ENCODE measurements at places on chromosomes 16 and 17. TPM values are rescaled to one million over a fixed set of nuclear protein-coding genes. Genes with fewer than 3 reads are reported as not detected.

Gene ASIC2
- total RNA-seq = not detected

GRCh38 chr17:59702304-59702703 is 4.9 kb downstream of the PTRH2 start:
- H3K27me3 ChIP-seq = no peaks in the 10 kb centered on the region
- no peak for DNase-seq
- H3K27ac ChIP-seq = no peak overlapping the region
- H3K36me3 ChIP-seq = peaks cover 5% of the 10 kb centered on the region

GRCh38 chr17:29864615-29865014 is 65.4 kb downstream of the SSH2 start:
- H3K36me3 ChIP-seq = no peaks in the 10 kb centered on the region
- H3K4me3 ChIP-seq = no peak overlapping the region
- DNase-seq = no peak
- no peaks in the 10 kb centered on the region for H3K27me3 ChIP-seq
- no peak overlapping the region for H3K27ac ChIP-seq

DNA sequence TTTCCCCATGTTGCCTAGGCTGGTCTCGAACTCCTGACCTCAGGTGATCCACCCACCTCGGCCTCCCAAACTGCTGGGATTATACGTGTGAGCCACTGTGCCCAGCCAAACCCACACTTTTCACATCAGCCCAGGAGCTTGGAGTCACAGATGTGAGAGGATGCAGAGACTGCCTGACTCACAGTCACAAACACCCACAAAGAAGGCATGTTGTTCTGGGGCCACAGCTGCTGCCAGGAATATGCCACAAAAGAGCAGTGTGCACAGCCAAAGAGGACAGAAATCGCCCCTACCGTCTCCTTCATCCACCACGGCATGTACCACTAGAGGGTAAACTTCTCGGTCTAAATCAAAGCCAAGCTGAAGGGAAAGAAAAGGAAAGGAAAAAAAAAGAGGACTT is 25.1 kb upstream of the FOXJ1 start:
- H3K36me3 ChIP-seq = peaks cover 27% of the 10 kb centered on the region
- H3K27me3 ChIP-seq = no peaks in the 10 kb centered on the region
- no peaks in the 10 kb centered on the region for H3K4me1 ChIP-seq
- H3K4me3 ChIP-seq = no peak overlapping the region
- H3K27ac ChIP-seq = no peak overlapping the region
- no peak for DNase-seq

- peak; percentile 92 for DNase-seq
- H3K27ac ChIP-seq = no peak overlapping the region
- H3K36me3 ChIP-seq = no peaks in the 10 kb centered on the region
- H3K4me1 ChIP-seq = peaks cover 3% of the 10 kb centered on the region
- peak overlapping the region; percentile 72 for H3K4me3 ChIP-seq
- H3K27me3 ChIP-seq = no peaks in the 10 kb centered on the region
Measured at GRCh38 chr17:75589012-75589918, 1.7 kb downstream of the MYO15B start.

Gene ENPP7
- total RNA-seq = not detected

DNA sequence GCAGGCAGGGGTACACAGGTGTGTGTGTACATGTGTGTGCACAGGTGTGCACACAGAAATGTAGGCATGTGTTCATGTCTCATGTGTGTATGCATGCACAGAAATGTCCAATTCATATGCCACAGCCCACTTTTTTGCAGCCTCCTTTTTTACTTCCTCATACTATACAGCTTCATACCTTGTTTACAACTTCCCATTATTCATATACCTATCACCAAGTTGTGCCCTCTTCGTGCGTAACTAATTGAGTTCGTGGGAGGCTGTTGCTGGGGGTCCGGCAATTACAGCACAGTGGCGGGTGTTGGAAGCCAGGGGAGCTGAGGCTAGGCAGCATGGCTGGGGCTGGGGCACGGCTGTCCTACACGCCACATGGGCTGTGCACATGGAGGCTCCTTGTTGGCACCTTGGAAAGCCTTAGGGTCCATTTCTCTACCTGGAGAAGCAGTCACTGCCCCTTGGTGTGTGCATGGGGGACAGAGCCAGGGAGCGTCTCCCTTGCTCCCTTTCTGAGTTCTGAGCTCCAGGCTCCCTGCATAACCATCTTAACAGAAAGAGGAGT is 266.7 kb downstream of the ENGASE start:
- H3K27me3 ChIP-seq = peaks cover 12% of the 10 kb centered on the region
- DNase-seq = no peak
- H3K4me3 ChIP-seq = no peak overlapping the region
- H3K27ac ChIP-seq = no peak overlapping the region
- no peaks in the 10 kb centered on the region for H3K36me3 ChIP-seq

Gene FBXL16
- 65.5 TPM for total RNA-seq

Gene KRT33A
- total RNA-seq = not detected

DNA sequence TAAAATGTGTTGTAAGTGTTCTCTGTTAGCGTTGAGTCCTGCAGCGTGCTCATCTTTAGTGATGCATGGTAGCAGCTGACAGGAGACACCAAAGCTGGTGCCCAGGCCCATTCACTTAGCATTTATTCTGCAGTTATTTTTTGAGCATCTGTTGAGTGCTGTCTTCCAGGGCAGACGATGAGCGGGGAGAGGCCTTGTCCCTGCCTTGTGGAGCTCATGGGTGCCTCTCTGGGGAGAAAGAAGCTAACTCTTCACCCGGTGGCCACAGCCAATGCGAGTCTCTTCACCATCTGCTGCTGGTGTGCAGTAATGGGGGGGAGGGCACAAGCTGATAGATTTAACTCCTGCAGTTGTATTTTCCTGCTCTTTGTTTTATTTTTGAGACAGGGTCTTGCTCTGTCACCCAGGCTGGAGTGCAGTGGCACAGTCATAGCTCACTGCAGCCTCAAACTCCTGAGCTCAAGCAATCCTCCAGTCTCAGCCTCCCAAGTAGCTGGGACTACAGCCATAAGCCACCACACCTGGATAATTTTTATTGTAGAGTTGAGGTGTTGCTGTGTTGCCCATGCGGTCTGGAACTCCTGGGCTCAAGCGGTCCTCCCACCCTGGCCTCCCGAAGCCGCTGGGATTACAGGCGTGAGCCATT is 30.5 kb downstream of the GPT2 start:
- H3K4me3 ChIP-seq = no peak overlapping the region
- no peaks in the 10 kb centered on the region for H3K36me3 ChIP-seq
- H3K27me3 ChIP-seq = no peaks in the 10 kb centered on the region
- H3K4me1 ChIP-seq = no peaks in the 10 kb centered on the region
- H3K27ac ChIP-seq = no peak overlapping the region

DNA sequence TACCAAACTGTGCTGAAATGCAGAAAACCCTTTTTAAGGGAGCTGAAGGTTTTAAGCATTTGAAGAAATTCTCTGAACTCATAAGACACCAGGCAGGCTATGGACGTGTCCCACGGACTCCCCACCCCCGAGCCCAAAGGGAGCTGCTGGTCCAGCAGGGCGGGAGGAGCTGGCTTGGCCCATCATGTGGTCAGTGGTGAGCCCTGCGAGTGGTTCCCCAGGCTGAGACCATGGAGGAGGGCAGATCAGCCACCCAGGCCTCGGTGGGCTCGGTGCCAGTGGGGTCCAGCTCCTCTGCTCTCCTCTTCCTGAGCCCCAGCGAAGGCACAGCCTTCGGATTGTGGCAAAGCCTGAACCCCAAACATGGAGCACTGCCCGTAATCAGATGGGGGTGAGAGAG is 27.0 kb downstream of the LGALS3BP start:
- H3K36me3 ChIP-seq = peaks cover 5% of the 10 kb centered on the region
- no peaks in the 10 kb centered on the region for H3K27me3 ChIP-seq
- no peak overlapping the region for H3K27ac ChIP-seq
- no peak for DNase-seq

DNA sequence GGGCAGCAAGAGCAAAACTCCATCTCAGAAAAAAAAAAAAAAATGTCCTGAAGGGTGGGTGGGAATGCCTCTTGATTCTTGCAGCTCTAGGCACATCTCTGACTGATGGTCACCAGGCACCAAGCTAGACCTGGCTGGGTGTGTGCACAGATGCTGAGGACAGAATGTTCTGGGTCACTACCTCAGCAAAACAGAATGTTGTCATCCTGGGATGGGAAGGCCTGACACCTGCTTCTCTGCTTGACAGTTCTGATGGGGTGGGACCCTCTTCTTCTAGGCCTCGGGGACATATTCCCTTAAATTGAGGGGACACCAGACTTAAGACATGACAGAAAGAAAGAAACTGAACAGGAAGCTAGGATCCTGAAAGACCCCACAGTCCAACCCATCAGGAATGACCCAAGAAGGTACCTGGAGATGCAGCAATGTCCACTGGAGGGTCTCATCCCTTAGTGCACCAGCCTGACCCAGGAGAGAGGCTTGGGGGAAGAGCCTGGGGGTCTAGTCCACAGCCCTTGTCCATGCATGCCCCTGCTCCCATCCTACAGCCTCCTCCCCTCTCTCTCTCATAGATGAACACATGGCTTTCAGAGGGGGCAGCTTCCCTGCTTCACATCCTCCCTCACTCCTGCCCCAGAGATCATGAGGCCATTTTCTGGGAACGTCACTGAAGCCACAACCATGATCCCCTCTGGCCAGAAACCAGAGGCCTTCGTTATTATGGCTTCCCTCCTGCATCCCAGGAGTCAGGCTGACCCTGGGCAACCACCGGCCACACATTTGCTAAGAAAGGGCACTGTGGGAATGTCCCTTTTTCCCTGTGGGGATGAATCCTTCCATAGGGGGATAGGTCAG is 3.8 kb upstream of the STAT5B start:
- H3K36me3 ChIP-seq = no peaks in the 10 kb centered on the region
- DNase-seq = no peak
- H3K4me3 ChIP-seq = no peak overlapping the region
- no peaks in the 10 kb centered on the region for H3K4me1 ChIP-seq
- no peaks in the 10 kb centered on the region for H3K27me3 ChIP-seq

DNA sequence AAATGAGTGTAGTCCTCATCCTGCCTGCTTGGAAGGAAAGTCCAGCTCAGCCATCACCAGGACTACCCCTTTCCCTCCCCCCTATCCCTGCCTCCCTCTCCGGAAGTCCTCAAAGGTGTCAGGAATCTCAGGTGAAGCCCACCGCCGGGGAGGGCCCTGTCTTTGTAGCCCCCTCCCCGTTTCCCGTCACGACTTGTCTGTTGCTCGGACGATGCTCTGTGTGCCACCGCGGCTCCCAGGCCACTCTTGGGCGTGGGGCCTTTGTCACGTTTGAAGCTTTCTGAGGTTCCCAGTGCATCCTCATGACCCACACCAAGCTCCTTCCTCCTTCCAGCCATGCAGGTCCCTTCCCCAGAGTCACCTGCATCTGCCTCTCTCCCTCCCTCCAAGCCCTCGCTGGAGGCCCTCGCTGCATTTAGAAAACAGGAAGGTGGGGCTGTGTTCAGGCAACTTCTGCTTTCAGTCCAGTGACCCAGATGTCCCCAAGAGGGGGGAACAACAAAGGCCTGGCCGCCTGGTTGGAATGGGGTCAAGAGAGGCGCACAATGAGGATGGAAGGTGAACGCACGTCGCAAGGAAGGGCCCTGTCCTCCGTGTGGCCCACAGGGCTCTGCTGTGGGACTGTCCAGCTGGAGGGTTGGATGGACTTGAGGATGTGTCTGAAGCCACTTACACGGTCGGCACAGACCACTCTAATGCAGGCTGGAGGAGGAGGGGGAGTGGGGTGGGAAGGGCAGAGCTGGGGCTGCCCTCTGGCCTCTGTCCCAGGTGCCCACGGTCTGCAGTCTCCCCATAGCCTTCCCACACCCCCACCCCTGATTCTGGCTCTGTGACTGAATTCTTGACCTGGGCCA is 59.9 kb downstream of the OR1D5 start:
- H3K27ac ChIP-seq = no peak overlapping the region
- no peaks in the 10 kb centered on the region for H3K27me3 ChIP-seq
- DNase-seq = no peak
- H3K4me1 ChIP-seq = peaks cover 2% of the 10 kb centered on the region
- no peak overlapping the region for H3K4me3 ChIP-seq

- no peaks in the 10 kb centered on the region for H3K27me3 ChIP-seq
- H3K4me3 ChIP-seq = no peak overlapping the region
- peaks cover 9% of the 10 kb centered on the region for H3K36me3 ChIP-seq
Measured at GRCh38 chr16:68869492-68870088, 26.3 kb downstream of the TANGO6 start.

Gene CD7
- total RNA-seq = 265 TPM

- no peaks in the 10 kb centered on the region for H3K4me1 ChIP-seq
- no peaks in the 10 kb centered on the region for H3K27me3 ChIP-seq
- H3K4me3 ChIP-seq = no peak overlapping the region
- DNase-seq = no peak
- H3K27ac ChIP-seq = no peak overlapping the region
- no peaks in the 10 kb centered on the region for H3K36me3 ChIP-seq
Measured at GRCh38 chr16:13306161-13306995, 405.0 kb downstream of the SHISA9 start.

GRCh38 chr16:82699711-82700495 is 73.1 kb downstream of the CDH13 start:
- no peaks in the 10 kb centered on the region for H3K4me1 ChIP-seq
- peaks cover 2% of the 10 kb centered on the region for H3K27me3 ChIP-seq
- H3K36me3 ChIP-seq = no peaks in the 10 kb centered on the region

GRCh38 chr17:60103957-60104356 is 25.2 kb upstream of the HEATR6 start:
- H3K36me3 ChIP-seq = no peaks in the 10 kb centered on the region
- H3K27ac ChIP-seq = no peak overlapping the region
- no peaks in the 10 kb centered on the region for H3K4me1 ChIP-seq
- DNase-seq = no peak
- no peak overlapping the region for H3K4me3 ChIP-seq
- peaks cover 17% of the 10 kb centered on the region for H3K27me3 ChIP-seq

DNA sequence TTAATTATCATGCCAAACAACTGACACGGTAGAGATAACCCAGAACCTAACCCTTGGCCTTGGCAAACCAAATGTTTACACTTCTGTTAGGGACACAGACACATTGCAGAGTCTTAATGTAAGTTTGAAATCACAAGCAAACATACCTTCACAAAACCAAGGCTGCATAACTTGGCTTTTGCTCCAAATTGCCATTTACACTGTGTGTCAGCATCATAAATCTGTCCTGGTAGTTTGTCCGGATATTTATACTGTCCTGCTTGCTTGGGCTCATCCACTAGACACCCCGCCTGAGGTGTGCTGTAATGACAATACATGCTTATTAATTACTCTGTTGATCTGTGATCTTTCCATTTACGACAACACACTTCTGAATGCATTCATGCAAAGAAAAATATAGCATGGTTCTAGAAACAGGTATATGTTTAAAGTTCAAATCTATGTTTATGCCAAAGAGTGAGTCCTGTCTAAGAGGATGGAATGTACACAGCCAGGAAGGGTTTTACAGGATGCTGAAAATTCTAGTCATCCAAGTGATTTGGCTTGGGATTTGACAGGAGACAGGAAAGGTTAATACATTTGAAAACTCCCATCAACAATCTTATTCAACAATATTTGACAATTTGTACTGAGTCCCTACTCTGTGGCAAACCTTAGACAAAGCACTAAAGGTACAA is 81.1 kb downstream of the ADAMTS18 start:
- no peaks in the 10 kb centered on the region for H3K4me1 ChIP-seq
- H3K27ac ChIP-seq = no peak overlapping the region
- H3K27me3 ChIP-seq = no peaks in the 10 kb centered on the region
- DNase-seq = no peak
- H3K36me3 ChIP-seq = no peaks in the 10 kb centered on the region

Gene FDXR
- total RNA-seq = 20.7 TPM

Gene SRCIN1
- total RNA-seq = not detected

GRCh38 chr17:43456661-43457361 is 27.0 kb upstream of the DHX8 start:
- H3K27me3 ChIP-seq = no peaks in the 10 kb centered on the region
- DNase-seq = no peak
- H3K4me3 ChIP-seq = no peak overlapping the region
- no peak overlapping the region for H3K27ac ChIP-seq

GRCh38 chr16:3642397-3643094 is 11.9 kb upstream of the DNASE1 start:
- peaks cover 6% of the 10 kb centered on the region for H3K4me1 ChIP-seq
- H3K36me3 ChIP-seq = peaks cover 38% of the 10 kb centered on the region
- no peaks in the 10 kb centered on the region for H3K27me3 ChIP-seq
- DNase-seq = no peak
- H3K4me3 ChIP-seq = no peak overlapping the region
- no peak overlapping the region for H3K27ac ChIP-seq
